ENCODE measurements at places on chromosomes 3 and 15.

- no peak for DNase-seq
Observed at GRCh38 chr3:120855665-120856437, 52.2 kb upstream of the STXBP5L start.

GRCh38 chr15:56185980-56186379 is 57.7 kb downstream of the RFX7 start:
- DNase-seq: no peak

DNA sequence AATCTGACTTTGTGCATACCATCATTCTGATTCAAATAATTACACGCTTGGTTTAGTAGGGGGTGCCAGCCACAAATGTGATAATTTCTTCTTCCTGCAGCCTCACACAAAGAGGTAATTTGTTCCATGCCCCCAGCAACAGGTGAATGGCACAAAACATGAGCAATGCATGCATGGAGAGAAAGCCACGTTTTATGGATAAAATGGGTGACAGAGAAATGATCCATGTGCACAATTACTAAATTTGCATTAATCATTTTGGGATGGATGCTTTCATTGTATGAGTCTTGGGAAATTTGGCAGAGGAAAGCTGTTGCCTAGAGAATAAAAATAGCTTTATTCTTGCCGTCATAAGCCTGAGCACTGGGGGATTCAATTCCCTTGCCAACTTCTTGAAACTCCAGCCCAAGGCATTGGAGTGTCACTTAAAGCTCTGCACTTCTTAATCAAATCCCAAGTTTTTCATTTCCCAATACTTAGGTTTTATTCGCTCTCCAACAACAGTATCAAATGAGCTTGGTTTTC is 411.6 kb downstream of the GBE1 start:
- no peak for DNase-seq

DNA sequence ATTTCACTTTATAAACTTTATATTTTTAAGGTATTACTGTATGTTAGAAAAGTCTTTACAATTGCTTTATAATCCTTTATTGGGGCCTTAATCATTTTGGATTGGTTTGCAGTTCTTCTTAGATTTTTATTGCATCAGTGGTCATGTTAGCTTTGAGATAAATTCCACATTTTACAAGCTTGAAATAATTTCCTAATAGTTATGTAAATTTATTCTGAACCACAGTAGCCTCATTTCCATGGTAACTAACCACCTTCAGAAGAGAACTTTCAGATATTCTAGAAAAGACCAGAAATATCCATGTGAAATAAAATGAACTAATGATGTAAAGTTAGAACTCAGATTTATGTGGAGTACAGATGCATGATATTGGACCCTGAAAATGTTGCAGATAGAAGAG is 94.2 kb downstream of the NEO1 start:
- no peak for DNase-seq

- DNase-seq: no peak
Observed at GRCh38 chr3:126986001-126986400, 3.1 kb downstream of the PLXNA1 start.

- no peak for DNase-seq
Observed at GRCh38 chr15:80242132-80242769, 9.8 kb downstream of the CTXND1 start.

DNA sequence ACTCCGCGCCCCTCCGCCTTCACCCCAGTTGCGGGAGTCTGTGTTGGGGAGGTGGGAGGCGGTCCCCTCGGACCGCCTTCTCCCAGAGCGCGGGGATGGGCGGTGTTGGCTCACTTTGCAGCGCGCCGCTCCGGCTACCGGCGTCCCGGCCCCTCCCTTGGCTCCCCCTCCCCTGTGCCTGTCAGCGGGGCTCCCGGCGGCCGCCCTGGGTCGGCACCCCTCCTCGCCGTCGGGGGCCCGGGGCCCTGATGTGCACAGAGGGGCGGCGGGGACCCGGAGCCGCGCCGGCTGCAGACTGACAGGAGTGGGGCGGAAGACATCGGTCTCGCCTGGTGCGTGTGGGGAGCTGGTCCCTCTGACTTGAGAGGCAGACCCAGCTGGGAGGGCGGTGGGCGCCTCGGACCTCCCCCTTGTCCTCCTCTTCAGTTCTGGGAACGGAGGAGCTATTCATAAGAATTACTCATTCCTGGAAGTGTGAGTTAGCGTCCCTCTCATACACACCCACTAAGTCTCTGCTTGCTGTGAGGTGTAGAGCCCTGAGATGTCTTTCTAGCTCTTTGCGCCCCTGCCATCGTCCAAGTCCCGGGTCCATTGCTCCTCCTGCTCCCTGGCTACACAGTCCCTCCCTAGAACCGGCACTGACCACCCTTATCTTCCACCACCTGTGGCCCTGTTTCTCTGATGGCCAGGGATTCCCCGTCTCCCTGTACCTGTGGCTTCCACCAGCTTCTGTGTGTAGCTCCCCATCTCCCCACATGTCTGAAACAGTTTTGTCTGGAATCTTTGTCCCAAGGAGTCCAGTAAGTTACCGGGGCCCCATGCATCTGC is 42.3 kb upstream of the ROPN1 start:
- DNase-seq: peak; percentile 22

DNA sequence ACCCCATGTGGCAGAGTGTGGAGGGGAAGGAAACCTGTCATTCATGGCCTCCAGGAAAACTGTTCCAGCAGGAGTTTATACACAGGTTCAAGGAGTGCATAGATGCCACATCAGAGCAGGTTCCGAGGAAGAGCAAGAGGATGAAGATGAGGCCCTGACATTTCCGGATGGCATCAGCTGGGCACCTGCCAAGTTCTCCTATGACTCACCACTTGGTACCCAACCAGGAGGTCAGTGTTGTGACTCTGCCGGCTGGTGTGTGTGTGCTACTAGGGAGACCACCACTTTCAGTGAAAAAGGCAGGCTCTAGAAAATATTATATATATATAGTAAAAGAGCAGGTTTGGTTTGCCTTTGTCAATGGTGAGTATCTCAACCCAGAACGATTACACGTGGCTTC is 69.3 kb downstream of the NTRK3 start:
- DNase-seq: no peak

- DNase-seq: no peak
Observed at GRCh38 chr15:32888221-32888761, 170.5 kb downstream of the GREM1 start.

GRCh38 chr3:164818318-164818717 is 260.0 kb downstream of the SI start:
- no peak for DNase-seq

DNA sequence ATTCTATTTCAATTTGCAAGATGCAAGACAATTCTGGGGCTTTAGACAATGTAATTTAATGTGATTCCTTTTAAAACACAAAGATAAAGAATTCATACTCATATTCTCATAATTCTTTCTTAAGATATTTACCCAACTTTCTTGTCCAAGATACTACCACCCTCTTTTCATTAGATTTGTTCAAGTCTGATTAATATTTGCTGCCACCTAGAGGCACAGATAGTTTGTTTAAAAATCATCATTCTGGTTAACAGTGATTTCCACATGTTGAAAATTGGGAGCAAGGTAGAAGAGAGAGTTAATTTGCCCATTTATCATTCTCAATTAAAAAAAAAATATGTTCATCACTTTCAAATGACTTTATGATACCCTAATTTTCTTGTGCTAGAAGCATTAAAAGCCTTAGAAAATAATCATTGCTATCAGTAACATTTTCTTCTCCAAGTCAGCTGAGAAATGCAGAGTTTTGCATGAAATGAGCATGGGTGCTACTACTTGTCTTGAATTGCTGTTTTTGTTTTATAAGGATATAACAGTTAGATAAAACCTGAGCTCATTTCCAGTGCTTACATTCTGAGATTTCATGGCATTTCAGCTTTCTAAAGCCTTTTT is 11.6 kb downstream of the TAMM41 start:
- DNase-seq: no peak

GRCh38 chr3:176208283-176208682 is 989.0 kb downstream of the TBL1XR1 start:
- no peak for DNase-seq

DNA sequence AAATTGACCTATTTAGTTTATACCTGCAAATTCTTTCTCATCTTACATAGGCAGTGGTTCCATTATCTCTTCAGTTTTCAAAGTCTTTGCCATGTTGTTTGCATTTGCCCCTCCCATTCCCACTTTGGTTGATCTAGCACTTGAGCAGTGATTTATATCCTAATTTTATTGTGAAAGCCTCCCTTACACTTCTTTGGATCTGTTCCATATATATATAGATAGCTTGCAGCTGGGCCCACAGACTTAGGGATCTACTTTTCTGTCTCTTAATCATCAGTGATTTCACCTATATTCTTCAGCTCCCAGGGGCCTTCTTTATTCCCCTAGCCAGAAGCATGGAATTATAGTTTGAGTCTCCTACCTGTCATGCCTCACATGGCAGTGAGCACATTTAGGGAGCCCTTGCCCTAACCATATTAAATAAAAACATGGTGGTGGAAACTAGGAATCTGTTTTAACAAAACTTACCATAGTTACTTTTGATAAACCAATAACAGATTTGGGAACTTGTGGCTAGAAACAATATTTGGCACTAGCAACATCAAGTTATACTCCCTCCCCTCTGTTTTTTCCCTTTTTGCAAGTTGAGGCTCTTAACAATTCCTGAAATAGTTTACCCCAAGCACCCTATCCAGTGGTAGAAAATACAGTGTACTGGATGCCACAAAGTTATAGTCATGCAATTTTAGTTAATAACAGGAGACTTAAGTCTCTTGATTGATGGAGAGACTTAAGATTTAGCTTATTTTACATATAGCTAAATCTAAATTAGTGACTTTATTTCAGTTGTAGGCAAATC is 41.7 kb downstream of the ARIH1 start:
- DNase-seq: no peak

DNA sequence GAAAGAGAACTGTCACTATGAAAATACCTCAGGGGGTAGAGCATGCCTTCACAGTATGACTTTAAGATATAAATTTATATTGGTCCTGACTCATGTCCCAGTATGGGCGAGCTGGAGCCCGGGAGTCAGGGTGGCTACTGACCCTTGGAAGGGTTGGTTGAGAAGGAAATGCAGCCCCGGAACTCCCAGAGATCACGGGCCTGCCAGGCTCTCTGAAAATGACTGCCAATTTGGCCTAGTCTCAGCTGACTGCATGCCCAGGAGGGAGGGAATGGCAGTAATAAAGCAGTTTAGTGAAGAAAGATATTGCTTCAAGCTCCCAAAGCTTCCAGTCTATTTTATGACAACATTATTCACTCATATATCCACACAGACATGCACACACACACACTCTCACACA is 299.0 kb downstream of the NR2F2 start:
- DNase-seq: no peak

- DNase-seq: no peak
Observed at GRCh38 chr15:38638126-38638525, 73.5 kb upstream of the RASGRP1 start.

GRCh38 chr3:161217496-161217895 is 3.6 kb upstream of the NMD3 start:
- DNase-seq: no peak

DNA sequence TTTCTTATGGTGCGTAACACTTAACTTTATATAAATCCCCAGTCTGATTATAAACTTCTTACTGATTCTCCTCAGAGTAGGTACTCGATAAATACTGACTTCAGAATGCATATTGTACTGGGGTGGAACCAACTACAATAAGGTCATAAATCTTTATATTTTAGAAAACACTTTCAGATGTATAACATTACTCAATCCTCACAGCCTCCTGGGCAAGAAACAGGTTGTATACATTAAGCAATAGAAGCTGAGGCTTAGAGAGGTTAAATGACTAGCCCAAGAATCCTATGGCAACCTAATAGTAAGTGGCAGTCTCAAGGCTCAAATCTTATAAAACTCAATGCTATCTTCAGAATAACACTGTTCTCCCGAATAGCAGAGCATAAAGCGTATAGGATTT is 9.1 kb downstream of the VPS13C start:
- DNase-seq: no peak

- DNase-seq: no peak
Observed at GRCh38 chr3:169695031-169695430, 31.5 kb upstream of the MECOM start.

DNA sequence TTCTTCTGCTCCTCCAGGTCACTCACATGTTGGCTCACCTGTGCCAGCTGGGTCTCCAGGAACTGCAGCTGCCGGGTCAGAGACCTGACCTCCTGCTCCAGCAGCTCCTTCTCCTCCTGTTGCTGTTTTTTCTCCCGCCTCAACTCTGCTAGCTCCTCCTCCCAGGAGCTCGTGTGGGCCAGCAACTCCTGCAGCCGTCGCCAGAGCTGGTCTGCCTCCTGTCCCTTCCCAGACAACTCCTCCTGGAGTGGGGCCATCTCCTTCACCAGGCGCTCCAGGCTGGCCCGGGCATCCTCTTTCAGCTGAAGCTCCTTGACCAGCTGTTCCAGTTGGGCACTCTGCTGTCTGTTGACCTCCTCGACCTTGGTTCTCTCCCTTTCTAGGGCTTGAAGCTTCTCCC is 24.5 kb downstream of the CXCR6 start:
- no peak for DNase-seq

DNA sequence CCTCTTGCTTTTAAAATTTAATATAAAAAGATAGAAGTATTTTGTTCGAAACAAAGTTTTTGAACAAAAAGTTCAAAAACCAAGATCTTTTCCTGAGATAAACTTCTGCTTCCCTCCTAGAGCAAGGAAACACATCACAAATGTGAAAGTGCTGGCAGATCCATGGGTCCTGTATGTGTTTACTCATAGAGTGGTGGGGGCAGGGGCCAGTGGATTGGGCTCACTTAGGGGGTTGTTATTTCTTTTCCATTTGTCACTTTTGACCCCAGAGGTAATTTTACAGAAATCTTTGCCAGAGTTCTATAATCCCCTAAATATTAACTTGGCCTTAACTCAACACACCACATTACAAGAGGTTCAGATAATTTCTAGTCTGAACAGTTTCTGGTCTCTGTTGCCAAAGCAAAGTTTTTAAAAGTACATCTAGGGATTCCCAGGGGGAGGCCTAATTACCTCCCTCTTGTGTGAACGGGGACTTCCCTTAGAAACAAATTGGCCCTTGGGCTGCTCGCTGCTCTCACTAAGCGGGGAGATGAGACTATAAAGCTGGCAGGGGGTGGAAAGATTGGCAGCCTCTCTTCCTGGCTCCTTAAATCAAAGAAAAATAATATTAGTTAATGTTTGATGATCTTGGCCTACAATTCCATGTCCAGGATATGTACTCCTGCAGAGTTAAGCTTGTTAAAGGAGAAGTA is 66.8 kb upstream of the PTX3 start:
- no peak for DNase-seq

All from B cell (primary cell).